ENCODE measurements at places on chromosomes 3 and 15.

DNA sequence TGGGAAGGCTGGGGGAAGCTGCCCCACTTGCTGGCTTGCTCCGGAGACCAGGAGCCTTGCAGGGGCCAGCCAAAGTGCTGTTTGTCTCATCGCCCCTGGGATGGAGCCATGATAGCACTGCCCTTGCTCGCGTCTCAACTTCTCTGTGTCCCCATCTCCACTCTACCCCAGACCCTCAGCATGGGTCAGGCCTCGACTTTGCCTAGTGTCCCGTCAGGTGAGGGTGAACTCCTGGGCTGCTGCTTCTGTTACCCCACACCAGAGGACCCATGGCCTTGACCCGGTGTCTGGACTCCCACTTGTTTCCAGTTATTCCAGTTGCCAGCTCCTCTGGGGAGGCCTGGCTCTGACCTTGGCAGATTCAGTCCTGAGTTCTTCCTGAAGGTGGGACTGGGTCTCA lies 36.5 kb upstream of the DUSP7 start:
- DNase-seq: no peak

DNA sequence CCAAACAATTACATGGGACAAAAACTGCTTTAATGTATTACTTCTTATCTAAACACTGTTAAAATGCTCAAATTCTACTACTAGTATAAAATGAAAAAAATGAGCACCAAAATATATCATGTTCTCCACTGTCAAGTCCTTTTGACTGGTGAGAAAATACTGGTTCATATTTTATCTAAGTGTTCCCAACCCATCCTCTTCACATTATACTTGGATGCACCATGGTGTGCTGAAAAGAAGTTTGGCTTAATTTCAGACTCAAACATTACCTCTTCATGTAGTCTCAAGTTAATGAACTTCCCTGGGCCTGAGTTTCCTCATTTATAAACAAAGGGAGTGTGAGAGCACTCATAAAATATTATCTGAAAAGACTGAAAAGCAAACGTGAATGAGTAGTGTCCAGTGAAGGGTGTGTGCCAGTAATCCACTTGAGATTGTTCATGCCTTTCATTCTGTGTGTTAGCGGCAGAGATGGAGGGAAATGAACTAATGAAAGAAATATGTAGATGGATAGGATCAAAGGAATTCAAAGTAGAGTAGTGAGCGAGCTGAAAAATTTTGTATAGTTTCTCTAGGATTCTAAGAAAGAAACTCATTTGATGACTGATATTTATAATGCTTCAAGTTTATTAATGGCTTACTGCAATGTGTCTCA lies 263.2 kb downstream of the NLGN1 start:
- no peak for DNase-seq

GRCh38 chr3:4880850-4881249 lies 98.4 kb upstream of the BHLHE40 start:
- DNase-seq: no peak

DNA sequence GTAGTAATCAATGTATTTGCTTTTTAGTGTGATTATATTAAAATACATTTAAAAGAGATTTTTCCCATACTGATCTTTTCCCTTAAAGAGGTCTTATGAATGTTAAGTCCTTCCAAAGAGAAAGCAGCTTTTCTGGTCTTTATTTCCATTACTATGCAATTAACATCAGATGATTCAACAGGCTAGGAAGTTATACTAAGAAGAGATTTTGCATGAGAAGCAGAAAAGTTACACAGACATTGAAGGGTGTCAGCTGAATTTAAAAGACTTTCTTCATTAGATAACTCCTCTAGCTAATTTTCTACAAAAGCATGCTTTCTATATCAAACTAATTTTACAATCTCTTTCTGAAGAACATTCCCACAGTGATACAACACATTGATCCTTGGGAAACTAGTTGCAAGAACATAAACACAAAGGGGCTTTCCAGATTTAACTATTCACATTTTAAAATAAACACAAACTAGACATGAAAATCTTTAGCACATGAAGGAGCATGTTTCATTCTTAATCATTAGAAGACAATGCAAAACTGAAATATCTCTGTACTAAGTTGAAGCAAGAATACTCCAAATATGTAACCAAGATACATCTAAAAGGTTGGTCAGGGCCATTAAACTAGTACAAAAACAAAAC lies 965.8 kb downstream of the ROBO1 start:
- no peak for DNase-seq

- no peak for DNase-seq
These were observed 67.6 kb downstream of the SFMBT1 start for GRCh38 chr3:52978109-52978754.

DNA sequence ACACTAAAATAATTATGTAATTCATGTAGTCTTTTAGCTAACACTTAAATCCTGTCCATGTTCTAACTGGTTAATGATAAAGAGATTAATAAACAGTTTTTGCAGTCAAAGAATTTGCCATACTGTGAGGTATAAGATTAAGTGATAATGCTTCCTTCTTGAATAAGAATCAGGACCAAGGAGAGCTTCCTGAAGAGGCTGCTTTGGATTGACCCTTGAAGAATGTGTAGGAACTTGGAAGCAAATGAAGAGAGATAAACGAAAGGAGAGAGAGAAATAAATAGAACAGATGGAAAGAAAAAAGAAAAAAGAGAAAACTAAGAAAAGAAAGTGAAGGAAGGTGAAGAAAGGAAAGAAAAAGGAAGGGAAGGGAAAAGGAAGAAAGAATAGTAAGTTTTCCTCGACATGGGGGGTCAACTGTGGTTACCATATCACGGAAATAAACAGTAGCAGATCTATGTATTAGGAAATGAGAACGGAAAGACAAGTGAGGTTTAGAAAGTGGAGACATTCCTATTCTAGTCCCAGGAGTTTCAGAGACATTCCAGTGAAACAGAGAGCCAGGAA lies 539.8 kb downstream of the FGF12 start:
- DNase-seq: no peak

- no peak for DNase-seq
These were observed 86.6 kb downstream of the GPR156 start for GRCh38 chr3:120198305-120198878.

GRCh38 chr3:188319569-188319968 lies 165.6 kb downstream of the LPP start:
- no peak for DNase-seq

DNA sequence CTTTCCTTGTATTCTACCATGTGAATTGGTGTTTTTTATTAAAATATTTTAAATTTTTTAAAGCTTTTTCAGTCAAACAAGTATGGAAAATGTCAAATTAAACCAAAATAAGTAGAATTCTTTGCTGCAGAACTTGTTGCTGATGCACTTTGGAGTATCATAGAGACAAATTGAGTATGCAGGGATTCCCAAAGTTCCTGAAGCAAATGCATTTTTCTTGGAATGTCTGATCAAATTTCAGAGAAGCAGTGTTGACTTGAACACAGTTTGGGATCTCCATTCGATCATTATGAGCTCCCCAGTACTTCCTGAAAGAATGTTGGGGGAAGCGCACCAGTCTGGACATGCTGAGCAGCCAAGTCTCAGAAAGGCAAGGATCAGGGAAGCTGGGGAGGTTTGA lies 517.8 kb upstream of the CFAP20DC start:
- DNase-seq: no peak

- no peak for DNase-seq
These were observed 2.0 kb downstream of the SLC22A13 start for GRCh38 chr3:38267662-38268061.

DNA sequence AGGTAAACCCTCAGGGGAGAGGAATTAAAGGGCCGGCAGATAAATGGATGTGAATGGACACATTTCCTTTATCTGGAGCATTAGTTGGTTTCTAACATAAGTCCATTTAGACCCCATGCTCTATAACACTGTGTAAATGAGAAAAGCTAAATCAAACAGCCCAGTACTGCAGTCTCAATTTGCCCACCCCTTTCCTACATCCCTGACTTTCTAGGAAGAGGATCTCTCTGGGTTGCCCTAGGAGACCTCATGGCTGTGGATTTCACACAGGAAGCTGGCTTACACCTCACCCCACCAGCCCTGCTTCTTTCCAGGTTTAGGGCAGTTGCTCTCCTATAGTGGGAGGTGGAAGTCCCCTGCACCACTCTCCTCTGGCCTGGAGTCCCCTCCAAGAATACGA lies 126.2 kb downstream of the CLSTN2 start:
- no peak for DNase-seq

DNA sequence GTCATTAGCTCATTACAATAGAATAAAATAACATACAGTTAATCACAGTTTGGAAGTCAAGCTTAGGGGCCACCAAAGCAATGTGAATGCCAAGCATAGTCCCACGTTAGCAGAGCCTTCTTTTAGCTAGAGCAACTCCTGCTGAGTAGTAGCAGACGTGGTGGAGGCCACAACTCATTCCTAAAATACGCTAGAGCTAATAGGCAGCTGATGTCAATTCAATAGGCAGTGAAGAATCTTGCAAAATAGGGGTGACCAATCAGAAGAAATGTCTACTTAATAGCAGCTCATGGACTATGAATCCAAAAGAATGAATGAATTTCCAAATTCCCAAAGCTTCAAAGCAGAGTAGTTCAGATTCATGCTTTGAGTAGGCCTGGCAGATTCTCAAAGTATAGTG lies 292.9 kb upstream of the RORA start:
- no peak for DNase-seq

GRCh38 chr3:82496890-82497560 lies 735.6 kb upstream of the GBE1 start:
- DNase-seq: peak; percentile 16

- peak; percentile 35 for DNase-seq
These were observed 1.0 kb downstream of the C3orf80 start for GRCh38 chr3:160226026-160226907.

DNA sequence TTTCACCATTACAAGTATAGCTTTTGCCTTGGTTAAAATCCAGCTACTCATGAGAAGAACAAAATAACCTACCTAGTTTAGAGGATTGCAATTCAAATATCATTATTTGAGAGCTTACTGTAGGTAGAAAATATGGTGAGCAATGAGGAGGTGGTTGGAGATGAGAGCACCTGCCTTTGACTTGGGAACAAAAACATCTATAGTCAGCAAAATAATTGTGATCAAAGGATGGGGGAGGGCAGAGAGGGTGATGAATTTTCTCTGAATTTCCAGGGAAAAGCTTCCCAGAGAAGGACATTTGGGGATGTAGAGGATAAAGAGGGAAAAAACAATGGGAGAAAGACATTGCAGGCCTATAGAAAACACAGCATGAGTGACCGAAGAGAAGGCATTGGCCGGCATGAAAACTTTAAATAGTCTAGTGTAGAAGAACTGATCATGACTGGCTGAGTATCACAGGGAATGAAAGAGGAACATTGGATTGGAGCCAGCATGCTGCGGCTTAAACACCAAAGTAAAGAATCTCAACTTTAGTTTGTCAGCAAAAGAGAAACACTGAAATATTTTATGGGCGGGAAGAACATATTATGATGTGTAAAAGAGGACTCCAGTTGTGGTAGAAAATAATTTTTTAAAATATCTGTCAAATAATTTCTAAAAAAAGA lies 581.3 kb downstream of the UNC13C start:
- no peak for DNase-seq

GRCh38 chr3:35528728-35529127 lies 110.6 kb upstream of the ARPP21 start:
- DNase-seq: no peak

DNA sequence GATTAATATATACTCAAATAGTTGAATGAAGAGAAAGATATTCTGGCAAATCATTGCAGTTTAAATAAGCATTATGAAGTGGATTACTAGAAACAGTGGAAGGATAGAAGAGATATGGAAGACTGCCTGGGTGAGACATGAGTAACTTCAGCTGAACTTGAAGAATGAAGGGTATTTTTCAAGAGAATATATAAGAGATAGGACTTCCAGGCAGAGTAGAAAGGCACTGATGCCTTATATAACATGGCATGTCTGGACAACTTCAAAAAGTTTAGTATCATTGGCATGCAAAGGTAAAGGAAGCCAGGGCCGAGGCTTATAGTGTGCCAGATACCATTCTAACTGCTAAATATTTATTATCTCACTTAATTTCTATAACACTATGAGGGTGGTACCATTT lies 126.5 kb upstream of the SLC7A14 start:
- DNase-seq: no peak

DNA sequence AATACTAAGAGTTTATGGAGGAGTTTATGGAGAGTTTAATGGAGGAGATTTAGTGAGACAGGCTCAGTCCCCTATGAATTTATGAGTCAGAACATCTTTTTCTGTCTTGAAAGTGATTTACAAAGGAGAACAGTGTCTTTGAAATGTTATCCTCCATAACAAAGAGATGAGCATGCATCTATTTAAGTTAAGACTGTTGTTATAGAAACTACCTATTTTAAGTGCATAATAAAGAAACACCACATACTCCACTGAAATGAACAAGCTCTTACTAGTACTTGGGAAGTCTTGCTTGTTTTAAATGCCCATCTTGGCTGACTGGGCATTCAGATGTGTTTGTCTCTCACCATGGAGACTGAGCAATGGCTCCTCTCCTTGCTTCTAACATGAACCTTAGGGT lies 118.7 kb upstream of the ACP3 start:
- DNase-seq: no peak

GRCh38 chr15:81157195-81157938 lies 23.3 kb downstream of the CFAP161 start:
- DNase-seq: no peak

GRCh38 chr3:72311425-72311824 lies 526.5 kb upstream of the PROK2 start:
- no peak for DNase-seq

DNA sequence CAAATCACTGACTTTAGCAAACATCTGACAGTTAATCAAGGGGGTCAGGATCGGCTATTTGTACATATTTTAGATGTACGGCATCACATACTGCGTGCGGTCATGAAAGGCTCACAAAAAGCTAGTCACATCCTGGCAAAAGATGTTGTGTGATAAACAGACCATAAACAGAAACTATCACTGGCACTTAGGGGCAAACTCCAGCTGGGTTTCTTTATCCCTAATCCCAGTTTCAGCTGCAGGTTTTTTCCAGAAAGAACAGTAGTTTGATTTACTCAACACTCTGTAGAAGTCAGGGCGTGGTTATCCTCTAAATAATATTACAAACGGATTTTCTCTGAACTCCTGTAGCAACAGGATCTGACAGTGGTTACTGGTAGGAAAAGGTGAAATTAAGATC lies 112.4 kb upstream of the BHLHE40 start:
- DNase-seq: no peak

DNA sequence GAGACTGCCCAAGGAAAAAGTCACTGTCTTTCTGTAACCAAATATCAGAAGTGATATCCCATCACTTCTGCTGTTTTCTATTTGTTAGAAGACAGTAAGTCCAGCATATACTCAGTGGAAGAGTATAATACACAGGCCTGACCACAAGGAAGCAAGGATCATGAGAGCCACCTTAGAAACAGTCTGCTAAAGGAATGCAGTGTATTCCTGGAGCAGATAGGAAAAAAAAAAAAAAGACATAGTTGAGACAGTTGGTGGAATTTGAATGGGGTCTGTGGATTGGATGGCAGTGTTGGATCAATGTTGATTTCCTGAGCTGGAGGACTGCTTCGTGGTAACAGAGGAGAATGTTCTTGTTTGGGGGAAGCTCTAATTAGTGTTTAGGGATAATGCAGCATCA lies 26.5 kb upstream of the FBXL2 start:
- no peak for DNase-seq

DNA sequence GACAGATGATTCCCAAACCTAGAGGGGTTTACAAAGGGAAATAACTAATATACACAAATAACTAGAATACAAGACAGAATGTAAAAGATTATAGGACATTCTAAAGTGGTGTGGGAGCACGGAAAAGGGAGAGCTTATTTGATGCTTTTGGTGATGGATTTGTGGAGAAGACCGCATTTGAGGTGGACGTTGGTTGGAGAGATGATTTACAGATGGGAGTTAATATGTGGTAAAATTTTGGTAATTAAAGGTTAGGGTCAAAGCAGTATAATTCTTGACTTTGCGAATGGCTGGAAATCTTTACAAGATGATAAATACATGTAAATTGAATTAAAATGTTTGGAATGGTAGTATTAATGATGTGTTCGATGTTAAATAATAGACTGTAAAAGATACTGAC lies 1.2 kb downstream of the KNL1 start:
- DNase-seq: no peak

All from HEK293T (cell line).